ENCODE measurements at places on chromosomes 2 and 18.

DNA sequence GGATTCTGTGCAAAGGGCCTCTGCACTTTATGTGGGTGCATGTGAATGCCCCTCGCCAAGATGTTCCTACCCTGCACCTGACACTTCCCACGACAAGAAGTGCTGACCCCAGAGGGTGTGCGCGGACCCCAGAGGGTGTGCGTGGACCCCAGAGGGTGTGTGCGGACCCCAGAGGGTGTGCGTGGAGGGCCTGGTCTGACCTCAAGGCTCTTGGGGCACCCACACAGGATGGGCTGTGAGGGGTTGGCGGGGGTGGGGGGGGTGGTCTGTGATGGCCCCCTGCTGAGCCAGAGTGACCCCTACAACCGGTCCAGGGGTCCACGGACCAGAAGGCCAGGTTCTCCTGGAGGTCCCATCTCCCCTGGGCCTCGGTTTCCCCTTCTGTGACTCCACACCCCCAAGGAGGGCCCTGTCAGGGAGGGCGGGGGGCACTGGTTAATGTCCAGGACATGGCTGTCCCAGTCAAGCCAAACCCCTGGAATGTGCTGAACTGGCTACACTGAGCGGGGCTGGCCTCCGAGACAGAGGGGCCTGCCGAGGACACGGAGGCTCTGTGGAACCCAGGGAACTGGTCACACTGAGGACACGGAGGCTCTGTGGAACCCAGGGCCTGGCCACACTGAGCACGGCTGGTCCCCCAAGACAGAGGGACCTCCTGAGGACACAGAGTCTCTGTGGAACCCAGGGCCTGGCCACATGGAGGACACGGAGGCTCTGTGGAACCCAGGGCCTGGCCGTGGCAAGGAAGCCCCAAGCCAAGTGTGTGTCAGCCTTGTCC is 3.1 kb downstream of the NEU4 start:
- H3K36me3 ChIP-seq = no peaks in the 10 kb centered on the region
- peaks cover 3% of the 10 kb centered on the region for H3K4me1 ChIP-seq
- DNase-seq = no peak
- H3K27me3 ChIP-seq = no peaks in the 10 kb centered on the region

DNA sequence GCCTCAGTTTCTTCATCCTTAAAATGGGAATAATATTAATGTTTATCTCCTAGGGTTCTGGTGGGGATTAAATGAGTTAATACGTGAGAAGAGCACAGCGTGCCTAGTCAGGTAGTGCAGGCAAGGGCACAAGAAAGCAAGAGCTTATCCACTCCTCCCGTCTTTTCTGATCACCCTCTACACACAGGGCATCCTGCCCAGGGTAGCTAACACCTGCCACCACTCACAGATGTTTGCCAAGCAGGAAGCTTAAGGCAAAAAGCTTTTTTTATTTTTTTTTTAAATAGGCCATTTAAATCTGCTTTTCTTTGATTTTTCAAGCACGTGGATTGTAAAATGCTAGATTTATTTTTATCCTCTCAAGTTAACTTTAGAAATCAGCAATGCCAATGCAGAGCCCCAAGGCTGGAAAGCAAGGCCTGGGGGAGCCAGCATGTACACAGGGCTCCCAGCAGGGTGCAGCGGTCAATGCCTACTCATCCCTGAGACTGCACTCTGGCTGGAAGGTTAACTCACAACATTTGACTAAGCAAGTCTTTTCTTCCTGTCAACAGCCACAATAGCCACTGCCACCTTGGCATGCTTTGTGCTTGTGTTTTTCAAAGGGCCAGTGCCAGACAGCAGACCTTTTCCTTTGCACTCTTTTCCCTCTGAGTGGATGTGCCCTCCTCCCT is 86.5 kb upstream of the ACAA2 start:
- peaks cover 17% of the 10 kb centered on the region for H3K27me3 ChIP-seq
- H3K4me1 ChIP-seq = no peaks in the 10 kb centered on the region
- no peaks in the 10 kb centered on the region for H3K36me3 ChIP-seq
- no peak overlapping the region for H3K4me3 ChIP-seq
- no peak overlapping the region for H3K27ac ChIP-seq
- DNase-seq = no peak

DNA sequence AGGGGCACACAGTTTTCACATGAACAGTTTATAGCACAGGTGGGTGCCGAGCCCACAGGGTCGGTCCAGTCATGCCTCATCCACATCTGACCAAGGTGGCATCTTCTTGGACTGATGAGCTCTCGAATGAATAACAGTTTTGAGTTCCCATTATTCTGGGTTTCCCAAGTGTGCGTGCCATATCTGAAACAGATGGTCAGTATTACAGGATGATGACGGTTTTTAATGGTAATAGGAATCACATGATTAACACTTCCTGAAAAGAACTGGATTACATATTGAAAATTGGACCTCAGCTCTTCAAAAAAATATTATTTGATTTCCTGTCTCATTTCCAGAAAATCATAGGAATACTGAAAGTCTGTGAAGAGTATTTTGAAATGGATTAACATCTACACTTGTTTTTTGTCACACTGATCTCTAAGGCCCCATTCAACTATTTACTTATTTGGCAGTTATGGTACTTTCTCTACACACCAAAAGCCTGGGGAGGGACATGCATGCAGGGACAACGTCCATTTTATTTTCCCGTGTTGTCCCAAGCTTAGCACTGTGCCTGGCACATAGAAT is 22.2 kb upstream of the NAB1 start:
- peaks cover 12% of the 10 kb centered on the region for H3K4me1 ChIP-seq
- peaks cover 16% of the 10 kb centered on the region for H3K27me3 ChIP-seq
- H3K4me3 ChIP-seq = no peak overlapping the region
- DNase-seq = no peak
- no peak overlapping the region for H3K27ac ChIP-seq

DNA sequence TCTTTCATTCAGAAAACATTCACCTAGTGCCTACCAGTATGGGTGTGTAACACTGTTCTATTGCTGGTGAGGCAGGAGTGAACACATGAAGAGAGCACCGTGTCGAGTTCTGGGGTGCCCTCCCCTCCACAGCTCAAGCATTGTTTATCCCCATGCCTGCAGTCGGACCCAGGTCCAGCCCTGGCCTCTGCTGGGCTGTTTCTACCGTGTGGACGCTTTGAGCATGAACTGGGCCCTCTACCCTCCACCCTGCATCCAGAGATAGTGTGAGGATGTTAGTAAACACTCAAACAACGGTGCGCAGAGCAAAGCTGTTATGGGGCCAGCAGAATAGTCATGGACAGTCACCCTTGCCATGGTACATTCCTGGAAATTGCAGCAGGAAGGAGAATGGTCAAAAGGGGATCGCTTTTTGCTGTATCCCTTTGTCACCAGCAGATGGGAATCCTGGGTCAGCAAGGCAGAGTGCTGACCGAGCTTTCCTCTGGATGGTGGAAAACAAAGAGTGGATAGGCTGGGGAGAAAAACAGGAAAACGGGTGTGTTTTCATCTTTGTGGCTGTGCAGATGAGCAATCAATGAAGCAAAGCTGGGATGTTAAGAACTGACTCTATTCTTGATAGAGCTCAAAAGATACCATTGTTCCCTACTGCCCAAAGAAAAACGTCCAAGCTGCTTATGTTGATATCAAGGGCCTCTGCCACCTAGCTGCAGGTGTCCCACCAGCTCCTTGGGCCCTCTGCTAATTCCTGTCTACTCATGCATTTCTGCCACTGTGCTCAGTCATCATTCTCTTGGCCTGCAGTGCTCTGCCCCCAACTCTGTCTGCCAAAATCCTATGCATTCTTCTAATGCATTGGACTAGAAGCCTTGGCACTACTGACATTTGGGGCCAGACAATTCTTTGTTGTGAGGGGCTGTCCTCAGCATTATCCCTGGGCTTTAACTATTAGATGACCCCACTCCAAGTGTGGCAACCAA is 38.7 kb downstream of the REEP1 start:
- H3K36me3 ChIP-seq = no peaks in the 10 kb centered on the region
- H3K27ac ChIP-seq = no peak overlapping the region
- H3K4me1 ChIP-seq = no peaks in the 10 kb centered on the region
- no peak for DNase-seq
- H3K27me3 ChIP-seq = peaks cover 46% of the 10 kb centered on the region
- H3K4me3 ChIP-seq = no peak overlapping the region

- DNase-seq = no peak
- H3K27me3 ChIP-seq = no peaks in the 10 kb centered on the region
- no peaks in the 10 kb centered on the region for H3K36me3 ChIP-seq
- H3K4me1 ChIP-seq = peaks cover 3% of the 10 kb centered on the region
- no peak overlapping the region for H3K27ac ChIP-seq
- no peak overlapping the region for H3K4me3 ChIP-seq
Observed at GRCh38 chr18:68533641-68534040, 181.3 kb downstream of the TMX3 start.

DNA sequence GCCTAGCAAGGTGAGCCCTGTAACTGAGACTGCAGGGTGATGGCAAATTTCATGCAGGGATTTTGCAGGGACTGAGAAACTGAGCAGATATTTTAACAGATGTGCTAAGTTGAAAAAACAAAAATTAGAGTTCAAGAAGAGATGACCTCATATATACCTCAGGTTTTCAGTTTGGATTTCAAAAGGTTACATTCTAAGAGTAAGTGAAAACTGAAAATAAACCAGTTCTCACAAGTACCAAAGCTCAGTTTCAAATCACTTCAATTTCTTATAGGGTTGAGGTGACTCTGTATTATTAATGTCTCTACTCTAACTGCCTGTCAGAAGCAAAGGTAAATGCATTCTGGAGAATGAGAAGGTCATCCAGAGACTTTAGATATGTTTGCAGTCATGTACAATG is 237.4 kb upstream of the VRK2 start:
- H3K4me3 ChIP-seq = no peak overlapping the region
- no peaks in the 10 kb centered on the region for H3K27me3 ChIP-seq
- H3K27ac ChIP-seq = no peak overlapping the region
- H3K36me3 ChIP-seq = no peaks in the 10 kb centered on the region
- no peak for DNase-seq
- H3K4me1 ChIP-seq = no peaks in the 10 kb centered on the region

DNA sequence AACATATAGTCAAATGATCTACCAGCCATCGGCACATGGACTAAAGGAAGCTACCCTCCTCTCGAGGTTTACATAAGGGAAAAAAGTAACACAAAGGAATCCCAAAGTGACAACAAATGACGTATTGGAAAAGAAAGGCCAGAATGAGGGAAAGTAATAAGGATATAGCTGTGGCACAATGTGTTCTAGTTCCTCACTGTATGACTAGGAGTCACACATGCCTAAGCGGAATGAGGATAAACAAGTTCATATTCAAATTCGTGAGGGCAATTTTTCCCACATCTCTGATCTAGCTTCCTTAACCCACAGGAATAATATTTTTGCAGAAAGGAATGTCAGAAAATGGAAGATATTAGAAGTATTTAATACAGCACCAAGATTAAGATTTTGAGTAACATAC is 162.3 kb upstream of the PID1 start:
- no peak overlapping the region for H3K27ac ChIP-seq
- no peak overlapping the region for H3K4me3 ChIP-seq
- H3K27me3 ChIP-seq = peaks cover 2% of the 10 kb centered on the region
- no peaks in the 10 kb centered on the region for H3K36me3 ChIP-seq
- H3K4me1 ChIP-seq = no peaks in the 10 kb centered on the region

- no peak for DNase-seq
- no peak overlapping the region for H3K4me3 ChIP-seq
- H3K27ac ChIP-seq = no peak overlapping the region
- H3K27me3 ChIP-seq = peaks cover 19% of the 10 kb centered on the region
Observed at GRCh38 chr2:20524412-20525040, 77.7 kb downstream of the RHOB start.

DNA sequence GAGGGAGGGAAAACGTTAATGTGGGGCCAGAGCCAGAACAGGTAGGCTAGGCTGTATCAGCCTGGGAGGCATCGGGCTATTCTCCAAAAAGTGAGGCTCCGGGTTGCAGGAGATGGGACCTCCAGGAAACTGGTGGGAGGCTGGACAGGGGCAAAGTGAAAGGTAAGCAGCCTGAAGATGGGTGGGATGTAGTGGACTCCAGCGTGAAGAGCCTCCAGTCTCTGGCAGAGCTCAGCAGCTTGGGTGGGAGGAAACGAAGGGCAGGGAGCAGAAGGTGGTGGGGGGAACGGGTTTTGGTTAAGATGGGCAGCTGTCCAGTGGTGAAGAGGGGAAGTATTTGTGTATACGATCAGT is 3.1 kb upstream of the EMX1 start:
- peaks cover 76% of the 10 kb centered on the region for H3K27me3 ChIP-seq
- H3K4me1 ChIP-seq = peaks cover 28% of the 10 kb centered on the region
- H3K36me3 ChIP-seq = peaks cover 11% of the 10 kb centered on the region
- H3K27ac ChIP-seq = no peak overlapping the region

GRCh38 chr2:220096406-220096805 is 469.0 kb downstream of the SLC4A3 start:
- no peak overlapping the region for H3K4me3 ChIP-seq
- H3K27ac ChIP-seq = no peak overlapping the region
- no peaks in the 10 kb centered on the region for H3K36me3 ChIP-seq
- no peaks in the 10 kb centered on the region for H3K27me3 ChIP-seq

DNA sequence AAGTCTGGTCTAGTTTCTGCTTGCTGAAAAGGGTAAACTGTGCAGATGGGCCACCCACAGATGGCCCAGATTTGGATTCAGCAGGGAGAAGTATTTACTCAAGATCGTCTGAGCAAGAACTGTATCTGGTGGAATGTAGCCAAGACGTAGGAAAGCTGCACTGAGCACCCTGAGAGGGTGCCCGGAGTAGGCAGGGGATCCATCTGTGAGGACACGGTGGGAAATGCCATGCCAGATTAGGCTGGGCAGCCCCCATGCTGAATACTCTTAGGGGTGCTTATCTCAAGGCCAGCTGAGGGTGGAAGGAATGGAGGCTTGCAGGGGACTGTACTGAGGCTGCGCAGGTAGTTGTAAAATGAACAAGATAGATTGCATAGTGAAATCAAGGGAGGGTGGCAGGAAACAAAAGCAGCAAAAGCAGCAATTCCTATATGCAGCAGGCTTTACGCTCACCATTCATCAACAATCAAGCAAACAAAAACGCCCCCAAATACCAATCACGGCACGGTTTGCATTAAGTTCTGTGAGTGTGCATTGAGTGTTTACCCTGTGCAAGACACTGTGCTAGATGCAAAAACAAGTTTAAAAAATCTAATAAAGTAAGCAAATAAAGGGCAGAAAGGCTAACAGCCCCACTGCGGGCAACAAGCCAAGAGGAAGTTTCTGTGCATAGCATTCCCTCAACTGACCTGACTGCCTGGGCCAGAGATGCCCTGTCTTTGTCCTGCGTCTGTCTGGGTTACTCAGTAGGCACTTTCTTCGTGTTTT is 32.2 kb upstream of the LPIN2 start:
- H3K36me3 ChIP-seq = peaks cover 3% of the 10 kb centered on the region
- H3K27ac ChIP-seq = no peak overlapping the region
- no peaks in the 10 kb centered on the region for H3K27me3 ChIP-seq
- peaks cover 8% of the 10 kb centered on the region for H3K4me1 ChIP-seq

- no peak for DNase-seq
- H3K27me3 ChIP-seq = peaks cover 30% of the 10 kb centered on the region
- no peak overlapping the region for H3K27ac ChIP-seq
- H3K4me3 ChIP-seq = no peak overlapping the region
- H3K36me3 ChIP-seq = no peaks in the 10 kb centered on the region
Observed at GRCh38 chr18:77736842-77737241, 487.2 kb downstream of the GALR1 start.

Data from T-helper 17 cell (primary cell).